Stimulated activated CD4-positive, alpha-beta T cell treated with anti-CD3 and anti-CD28 coated beads, Interleukin-1b, Interleukin-23, amount 100 ng/mL, for 48 hours (primary cell): ENCODE measurements at places on chromosomes 3 and 15.

- no peak for DNase-seq
These were observed 52.6 kb downstream of the CCK start for GRCh38 chr3:42213417-42213816.

- peak; percentile 64 for DNase-seq
These were observed 16.8 kb upstream of the MCCC1 start for GRCh38 chr3:183116025-183116614.

- no peak for DNase-seq
These were observed 2.9 kb downstream of the FOXL2 start for GRCh38 chr3:138943724-138944653.

- DNase-seq, result no peak
These were observed 209.2 kb downstream of the NSUN3 start for GRCh38 chr3:94272016-94272415.

- DNase-seq, result no peak
These were observed 409.0 kb upstream of the PROK2 start for GRCh38 chr3:72193771-72194430.

DNA sequence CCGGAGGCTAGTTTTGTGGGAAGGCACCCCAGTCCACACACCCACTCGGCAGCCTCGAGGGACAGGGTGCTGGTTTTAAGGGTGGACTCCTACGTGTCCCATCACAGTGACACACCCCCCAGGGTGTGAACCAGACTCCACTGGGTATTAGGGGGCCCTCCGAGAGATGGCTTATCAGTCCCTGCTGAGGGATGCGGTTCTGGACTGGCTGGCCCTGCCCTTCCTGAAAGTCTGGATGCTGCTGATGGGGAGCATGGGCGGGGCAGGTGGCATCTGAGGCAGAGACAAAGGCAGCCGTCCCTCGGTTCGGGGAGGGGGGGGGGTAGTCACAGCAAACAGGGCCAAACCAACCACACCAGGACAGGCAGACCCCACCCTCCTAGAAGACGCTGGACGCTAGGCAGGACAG is 939 bp upstream of the ULK3 start:
- DNase-seq, result no peak

GRCh38 chr15:48411971-48412591 is 80.9 kb downstream of the DUT start:
- DNase-seq, result no peak

DNA sequence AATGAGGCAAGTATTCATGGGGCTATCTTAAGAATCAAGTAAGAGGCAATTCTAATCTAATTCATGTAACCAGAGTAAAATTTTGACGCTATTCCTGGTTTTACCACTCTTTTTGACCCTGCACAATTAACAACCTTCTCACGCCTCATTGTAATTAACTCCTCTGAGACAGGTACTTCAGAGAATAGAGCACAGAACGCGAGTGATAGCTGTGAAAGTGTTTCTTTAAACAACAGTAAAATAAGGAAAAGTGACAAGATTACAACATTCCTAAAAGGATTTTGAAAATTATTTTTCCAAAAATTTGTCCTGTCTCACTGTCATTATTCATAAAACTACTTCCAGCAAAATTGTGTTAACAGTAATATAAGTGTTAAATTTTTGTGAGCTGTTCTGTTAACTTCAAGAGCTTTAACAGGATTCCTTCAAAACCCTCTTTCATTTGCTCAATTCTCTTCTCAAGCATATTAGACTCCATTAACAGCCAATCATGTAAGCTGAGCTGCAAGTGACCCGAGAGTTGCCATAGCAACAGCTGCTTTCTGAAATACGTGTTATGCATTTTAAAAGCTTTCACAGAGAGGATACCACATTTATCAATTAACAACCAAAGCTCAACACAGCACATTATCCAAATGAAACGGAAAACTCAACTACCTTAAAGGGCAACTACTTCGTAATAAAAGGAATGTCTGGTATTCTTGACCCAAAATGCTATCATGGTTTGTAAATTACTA is 93.1 kb downstream of the STAG1 start:
- no peak for DNase-seq

DNA sequence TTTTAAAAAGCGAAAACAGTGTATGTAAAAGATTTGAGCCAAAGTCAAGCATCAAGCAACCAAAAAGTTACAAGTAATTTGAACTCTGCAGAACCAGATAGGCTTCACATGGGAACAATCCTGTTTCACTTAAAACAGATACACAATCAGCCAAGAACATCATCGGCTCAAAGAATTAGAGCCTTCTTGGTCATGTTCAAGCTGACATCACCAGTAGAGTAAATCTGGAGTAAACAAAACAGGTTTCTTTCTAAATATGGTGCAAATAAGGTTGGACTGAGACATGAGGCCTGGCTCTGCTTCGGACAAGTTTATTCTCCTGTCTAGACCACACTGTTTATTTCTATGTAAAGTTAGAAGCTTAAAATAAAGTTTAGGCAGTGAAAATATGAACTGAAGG is 116.0 kb downstream of the GMNC start:
- no peak for DNase-seq

DNA sequence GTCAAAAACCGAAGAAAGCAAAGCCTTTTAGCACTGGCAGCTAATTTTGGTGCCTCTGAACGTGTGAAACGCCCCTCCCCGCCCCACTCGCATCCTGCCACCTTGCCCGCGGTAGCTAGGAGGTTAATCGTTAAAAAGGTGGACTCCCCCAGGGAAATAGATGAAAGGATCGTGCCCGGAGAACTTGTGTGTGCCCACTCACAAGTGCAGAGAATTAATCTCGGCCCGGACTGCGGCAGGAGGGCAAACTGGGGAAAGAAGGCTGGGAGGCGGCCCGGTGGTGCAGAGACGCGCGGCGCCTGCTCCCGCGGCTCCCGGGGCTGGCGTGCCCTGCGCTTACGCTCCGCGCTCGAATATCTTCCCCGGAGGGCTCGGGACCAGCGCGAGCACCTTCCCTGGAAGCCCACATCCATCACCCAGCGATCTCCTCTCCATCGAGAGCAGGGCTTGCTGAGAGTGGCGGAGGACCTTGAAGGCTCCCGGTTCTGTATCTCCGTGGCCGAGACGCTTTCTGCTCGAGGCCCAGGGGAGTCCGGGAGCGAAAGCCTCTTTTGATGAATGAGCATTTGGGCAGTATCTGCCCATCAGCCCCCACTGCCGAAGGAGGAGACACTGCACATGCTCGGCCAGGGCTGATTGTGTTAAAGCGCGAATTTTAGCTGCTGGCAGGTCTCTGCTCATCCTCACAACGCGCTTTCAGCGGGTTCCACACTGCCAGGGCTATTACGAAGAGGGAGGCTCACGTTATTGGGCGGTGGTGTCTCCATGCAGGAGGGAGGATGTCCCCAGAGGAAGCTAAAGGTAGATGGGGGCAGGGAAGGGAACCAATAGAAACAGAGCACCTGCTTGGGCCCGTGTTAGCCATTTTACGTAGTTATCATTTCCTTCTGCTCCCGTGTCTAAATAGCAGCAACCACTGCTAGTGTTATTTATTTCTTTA is 1.3 kb upstream of the SPTSSB start:
- peak; percentile 4 for DNase-seq

- DNase-seq, result no peak
These were observed 17.5 kb upstream of the KCTD6 start for GRCh38 chr3:58474348-58474911.

DNA sequence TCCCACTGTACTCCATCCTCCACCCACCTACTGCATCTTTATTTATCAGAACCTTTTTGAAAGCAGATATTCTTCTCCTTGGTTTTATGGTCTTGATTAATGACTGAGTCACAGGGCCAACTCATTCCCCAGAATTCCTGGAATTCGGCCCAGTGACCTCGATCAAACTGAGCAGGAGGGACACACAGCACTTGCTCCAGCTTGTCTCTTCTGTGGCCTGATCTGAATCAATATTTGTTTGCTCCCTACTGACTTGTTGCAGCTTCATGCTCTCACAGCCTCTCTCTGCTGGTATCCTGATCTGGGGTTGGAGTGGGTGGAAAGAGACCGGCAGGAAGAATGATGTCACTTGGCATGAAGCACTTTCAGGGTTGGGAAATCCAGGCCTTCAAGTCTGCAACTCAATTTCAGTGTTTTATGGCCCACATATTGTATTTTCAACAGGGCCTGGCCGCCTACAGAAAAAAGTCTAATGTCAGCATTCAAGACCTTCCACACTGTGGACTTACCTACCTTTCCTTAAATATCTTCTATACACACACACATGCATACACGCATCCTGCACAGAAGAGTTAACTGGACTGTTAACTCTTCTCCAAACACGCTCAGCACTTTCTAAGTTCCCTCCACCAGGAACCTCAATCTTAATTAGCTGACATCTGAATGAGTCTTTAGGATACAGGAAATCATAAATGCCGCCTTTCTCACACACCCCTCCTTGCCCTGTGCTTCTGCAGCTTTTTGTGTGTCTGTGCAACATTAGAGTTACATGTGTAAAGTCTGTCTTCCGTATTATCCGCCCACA is 4.6 kb downstream of the ANXA2 start:
- no peak for DNase-seq

DNA sequence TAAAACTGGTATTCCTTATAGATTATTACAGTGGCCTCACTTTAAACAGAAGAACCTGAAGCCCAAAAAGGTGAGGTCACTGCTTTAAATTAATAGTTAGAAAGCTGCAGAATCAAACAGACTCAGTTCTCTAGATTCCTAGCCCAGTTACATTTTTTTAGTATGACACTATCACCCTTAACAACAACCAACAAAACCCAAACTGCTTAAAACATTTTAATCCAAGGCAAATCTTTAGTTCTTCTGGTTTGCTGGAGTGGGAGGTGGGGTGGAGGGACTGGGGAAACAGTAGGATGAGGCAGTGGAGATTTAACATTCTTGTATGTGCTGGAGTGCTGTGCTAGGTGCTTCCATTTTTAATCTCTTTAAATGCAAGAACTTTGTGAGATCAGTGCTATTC is 631.6 kb upstream of the KCNMB2 start:
- no peak for DNase-seq

DNA sequence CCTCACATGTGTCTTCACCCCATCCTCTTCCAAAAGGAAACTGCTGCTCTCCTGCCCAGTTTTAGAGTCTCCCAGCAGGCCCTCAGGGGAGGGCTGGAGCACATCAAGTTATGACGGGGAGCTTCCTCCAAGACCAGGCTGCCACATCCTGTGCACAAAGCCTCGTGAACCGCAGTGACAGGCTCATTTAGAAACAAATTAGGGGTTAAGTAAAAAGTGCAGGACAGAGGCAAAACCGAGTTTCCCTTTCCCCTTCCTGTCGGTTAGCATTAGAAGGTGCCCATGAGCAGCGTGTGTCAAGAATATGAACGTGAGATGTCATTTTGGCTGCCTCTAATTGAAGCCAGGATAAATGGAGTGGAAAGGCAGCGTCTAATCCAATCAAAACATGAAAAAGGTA is 199.7 kb downstream of the ARRDC4 start:
- DNase-seq, result peak; percentile 44

DNA sequence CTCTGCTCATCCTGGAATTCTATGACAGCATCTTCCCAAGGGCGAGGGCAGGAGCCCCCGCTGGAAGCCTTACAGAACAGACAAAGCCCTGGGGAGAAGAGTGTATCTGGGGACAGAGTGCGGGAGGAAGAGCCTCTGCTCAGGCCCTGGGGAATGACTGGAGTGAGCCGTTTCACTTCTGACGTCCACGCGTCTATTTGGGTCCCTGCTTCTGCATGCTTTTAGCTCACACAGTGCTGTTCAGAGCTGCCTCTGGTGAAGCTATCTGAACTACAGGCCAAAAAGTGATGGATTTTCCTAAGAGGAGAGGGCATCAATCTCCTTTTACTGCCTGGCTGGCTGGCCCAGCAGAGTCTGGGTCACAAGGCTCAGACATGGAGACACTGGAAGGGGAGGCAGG is 311.8 kb downstream of the NTRK3 start:
- no peak for DNase-seq

DNA sequence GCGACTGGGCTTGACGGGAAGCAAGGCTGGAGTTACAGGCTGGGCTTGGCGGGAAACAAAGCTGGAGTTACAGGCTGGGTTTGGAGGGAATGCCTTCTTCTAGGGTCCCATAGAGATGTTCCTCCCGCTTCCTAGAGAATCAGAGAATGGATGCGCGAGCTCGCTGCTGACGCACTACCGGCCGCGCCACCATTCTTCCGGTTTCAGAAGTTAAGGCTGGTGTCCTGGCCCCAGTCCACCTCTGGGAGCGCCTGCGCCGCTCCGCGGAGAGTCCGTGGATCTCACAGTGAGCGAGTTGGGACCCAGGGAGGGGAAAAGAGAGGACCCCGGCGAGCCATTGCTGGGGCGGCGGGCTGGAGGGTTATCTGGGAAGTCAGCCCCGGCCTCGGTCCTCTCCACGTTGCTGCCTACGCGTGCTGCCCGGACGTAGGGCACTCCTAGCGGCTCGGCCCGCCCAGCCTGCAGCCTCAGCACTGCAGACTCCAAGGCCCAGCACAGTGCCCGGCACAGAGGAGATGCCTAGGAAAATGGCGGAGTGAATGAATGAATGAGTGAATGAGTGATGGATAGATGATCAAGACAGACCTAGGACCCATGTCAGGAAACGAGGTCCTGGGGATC is at the start of gene ZNF502:
Gene ZNF502, plus strand, starts transcription at position 206 of the 621 bp plus-strand sequence. CDS start 7,602 bp downstream, outside the sequence.
- peak; percentile 73 for DNase-seq

DNA sequence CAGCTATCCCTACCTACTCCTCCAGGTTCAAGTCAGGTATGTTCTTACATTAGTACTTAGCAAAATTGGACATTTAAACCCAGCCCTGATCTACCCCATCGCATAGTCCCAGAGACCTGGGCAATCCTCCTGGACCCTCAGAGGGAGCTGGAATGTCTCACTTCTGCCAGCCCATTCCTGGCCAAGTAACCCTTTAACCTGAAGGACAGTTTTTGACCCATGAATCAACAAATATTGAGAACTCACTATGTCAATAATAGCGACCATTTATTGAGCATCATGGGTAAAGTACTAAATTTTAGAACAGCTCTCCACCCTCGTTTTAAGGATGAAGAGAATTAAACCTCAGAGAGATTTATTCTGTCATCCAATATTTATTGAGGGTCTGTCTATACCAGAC is 70.4 kb downstream of the RBPMS2 start:
- no peak for DNase-seq

DNA sequence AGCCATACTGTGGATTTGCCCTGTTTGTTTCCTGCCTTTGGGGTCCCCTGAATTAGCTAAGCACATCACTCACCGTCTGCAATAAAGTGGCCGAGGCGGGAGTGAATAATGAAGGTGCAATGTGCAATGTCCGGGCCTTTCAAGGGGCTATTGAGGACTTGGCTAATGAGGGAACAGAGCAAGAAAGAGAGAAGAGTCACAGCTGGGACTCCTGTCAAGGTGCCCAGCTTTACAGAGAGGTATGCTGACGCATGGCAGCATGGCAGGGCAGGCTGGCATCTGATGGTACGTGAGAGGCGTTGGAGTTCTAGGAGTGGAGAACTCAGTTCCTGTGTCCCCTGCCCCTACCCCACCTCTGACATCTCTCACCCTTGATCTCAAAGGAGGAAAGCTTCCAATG is 13.8 kb upstream of the ATP2B2 start:
- no peak for DNase-seq
